Osteoblast (primary cell): ENCODE measurements at places on chromosomes 6 and 20. TPM values are rescaled to one million over a fixed set of nuclear protein-coding genes. Genes with fewer than 3 reads are reported as not detected.

DNA sequence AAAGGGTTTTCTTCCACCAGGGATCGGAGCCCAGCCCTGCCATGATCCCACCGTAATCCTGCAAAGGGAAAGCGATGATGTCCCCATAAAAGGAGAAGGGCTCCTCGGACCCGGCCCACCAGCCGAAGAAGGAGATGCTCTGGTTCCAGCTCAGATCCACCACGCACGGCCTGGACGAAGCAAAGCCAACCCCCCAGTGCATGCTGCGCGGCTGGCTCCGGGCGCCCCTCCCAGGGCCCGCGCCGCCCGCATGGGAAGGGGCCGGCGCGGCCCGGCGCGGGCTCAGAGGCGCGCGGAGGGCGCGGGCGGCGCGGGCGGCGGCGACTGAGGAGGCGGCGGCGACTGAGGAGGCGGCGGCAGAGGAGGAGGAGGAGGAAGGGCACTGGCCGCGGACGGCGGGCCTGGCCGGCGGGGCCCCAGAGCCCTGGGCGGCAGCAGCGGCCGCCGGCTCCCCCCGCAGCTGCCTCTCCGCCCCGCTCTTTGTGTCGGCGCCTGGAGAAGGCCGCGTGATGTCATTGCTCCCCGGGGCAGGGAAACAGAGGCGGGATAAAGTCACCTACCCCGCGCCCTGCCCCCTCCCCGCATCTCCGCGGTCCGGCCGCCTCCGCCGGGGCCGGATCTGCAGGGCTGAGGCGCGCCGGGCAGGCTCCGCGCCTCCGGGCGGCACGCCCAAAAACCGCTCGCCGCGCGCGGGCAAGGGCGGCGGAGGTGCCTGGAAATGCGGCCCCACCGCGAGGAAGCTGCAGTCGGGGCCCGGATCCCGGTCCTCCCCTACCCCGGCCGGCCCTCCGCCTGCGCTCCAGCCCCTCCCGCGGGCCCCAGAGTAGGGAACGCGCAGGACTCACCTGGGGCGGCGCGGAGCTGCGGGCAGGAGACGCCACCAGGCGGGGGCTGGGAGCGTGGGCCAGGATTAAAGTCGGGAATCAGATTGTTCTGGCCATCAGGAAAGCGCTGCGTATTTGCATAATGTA is at the start of gene FAXC:
FAXC (minus strand) TSS at position 504 of the 971 bp plus-strand sequence; CDS start at position 202, 302 bp downstream.
- no peak within 1 kb of the TSS for H3K27ac ChIP-seq
- peaks cover 7% of the 10 kb centered on the region for H3K27me3 ChIP-seq
- H3K4me3 ChIP-seq = peak within 1 kb of the TSS; percentile 71
- H3K36me3 ChIP-seq = no peaks in the 10 kb centered on the region
- DNase-seq = peak; percentile 86

DNA sequence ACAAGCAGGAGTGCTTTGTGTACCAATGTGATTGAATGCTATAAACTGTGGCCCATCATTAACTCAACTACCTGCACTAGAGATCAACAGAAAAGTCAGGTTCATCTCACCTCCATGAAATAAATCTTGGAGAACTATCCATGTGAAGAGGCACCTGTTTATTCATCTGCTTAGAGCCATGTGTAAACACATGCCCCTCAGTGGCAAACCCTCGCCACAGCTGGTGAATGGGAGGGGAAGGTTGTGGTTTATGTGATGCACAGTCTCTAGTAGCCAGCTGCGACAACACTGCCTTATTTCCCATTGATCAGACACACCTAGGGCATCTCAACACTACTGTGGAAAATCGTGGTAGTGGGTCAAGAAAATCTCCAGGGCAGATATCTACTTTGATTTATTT is 640.2 kb downstream of the PTPRT start:
- no peak overlapping the region for H3K4me3 ChIP-seq
- no peaks in the 10 kb centered on the region for H3K27me3 ChIP-seq
- no peaks in the 10 kb centered on the region for H3K36me3 ChIP-seq
- H3K4me1 ChIP-seq = no peaks in the 10 kb centered on the region

DNA sequence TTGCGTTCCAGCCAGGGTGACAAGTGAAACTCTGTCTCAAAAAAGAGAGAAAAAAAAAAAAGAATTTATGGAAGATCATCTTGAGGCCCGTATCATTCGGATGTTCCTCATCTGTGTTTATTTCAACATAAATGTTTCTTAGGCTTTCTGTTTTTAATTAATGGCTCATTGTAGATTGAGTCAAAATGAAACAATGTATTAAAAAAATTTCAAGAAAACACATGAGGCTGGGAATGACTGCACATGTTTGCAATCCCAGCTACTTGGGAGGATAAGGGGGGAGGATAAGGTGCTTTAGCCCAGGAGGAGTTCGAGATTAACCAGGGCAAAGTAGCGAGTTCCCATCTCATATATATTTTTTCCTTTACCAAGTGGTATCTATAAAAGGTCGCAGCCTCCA is 47.3 kb downstream of the ITCH start:
- no peak overlapping the region for H3K4me3 ChIP-seq
- H3K27me3 ChIP-seq = no peaks in the 10 kb centered on the region
- peaks cover 66% of the 10 kb centered on the region for H3K36me3 ChIP-seq
- H3K4me1 ChIP-seq = no peaks in the 10 kb centered on the region

DNA sequence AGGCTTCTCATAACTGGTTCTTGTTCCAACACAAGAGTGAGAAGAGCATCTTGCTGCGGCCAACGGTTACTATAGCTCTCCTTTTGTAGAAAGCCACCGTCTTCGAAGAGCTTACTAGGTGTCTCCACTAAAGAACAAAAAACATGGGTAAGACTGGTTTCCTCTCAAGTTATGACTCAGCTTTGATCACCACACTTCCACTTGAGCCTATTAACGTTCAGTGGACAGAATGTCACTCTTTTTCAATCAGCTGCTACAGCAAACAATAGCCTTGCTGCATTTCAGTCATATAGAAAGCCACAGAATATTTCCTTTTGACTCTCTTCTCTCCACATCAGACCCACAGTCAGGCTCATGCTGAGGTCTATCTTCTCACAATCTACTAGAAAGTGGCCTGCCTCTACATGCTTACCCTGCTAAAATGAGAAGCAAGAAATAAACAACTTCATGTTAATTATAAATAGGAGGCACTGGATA is 243.5 kb upstream of the PREP start:
- H3K4me1 ChIP-seq = no peaks in the 10 kb centered on the region
- DNase-seq = no peak

DNA sequence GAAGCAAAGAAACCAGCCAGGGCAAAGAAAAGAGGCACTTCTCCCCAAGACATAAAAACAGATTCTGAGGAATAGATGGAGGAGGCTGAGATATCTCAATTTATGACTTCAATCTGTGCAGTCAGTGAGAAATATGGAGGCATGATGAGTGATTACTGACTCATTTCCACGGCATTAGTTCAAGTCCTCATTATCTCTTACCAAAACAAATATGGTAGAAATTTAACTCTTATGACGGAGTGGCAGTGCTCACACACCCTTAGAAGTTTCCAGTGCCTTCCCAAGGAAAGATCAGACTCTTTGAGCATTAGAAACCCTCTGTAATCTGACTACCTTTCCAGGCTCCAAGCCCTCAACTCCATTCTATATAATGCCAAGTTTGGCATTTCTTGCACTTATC is 364.1 kb downstream of the ARHGAP18 start:
- no peaks in the 10 kb centered on the region for H3K36me3 ChIP-seq
- peak; percentile 48 for DNase-seq
- H3K4me1 ChIP-seq = peaks cover 12% of the 10 kb centered on the region
- H3K4me3 ChIP-seq = no peak overlapping the region

GRCh38 chr6:166318649-166319600 is 10.7 kb upstream of the PRR18 start:
- H3K27ac ChIP-seq = no peak overlapping the region
- no peak for DNase-seq
- H3K4me1 ChIP-seq = no peaks in the 10 kb centered on the region
- no peaks in the 10 kb centered on the region for H3K27me3 ChIP-seq

DNA sequence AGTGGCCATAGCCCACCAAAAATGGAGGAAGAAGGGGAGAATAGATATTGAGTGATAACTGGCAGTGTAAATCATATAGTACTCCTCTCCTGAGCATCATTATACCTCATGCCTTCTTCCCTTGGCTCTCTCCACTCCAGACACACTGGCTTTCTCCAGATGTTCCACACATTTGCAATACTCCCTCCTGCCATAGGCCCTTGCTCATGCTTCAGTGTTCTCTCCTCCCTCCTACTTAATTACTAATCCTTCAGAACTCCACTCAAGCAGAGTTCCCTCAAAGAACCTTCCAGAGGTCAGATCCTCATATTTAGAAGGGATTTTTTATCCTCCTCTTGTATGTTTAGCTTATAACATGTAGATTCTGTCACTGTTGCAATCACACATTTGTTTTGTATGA is 279.5 kb upstream of the SUPT3H start:
- no peaks in the 10 kb centered on the region for H3K36me3 ChIP-seq
- peak overlapping the region; percentile 97 for H3K27ac ChIP-seq
- H3K4me1 ChIP-seq = peaks cover 49% of the 10 kb centered on the region
- H3K4me3 ChIP-seq = no peak overlapping the region
- no peak for DNase-seq
- no peaks in the 10 kb centered on the region for H3K27me3 ChIP-seq

GRCh38 chr6:22147921-22148776 is 148.7 kb downstream of the PRL start:
- no peaks in the 10 kb centered on the region for H3K36me3 ChIP-seq
- H3K4me1 ChIP-seq = peaks cover 32% of the 10 kb centered on the region
- H3K27ac ChIP-seq = peak overlapping the region; percentile 48
- H3K4me3 ChIP-seq = peak overlapping the region; percentile 44
- DNase-seq = peak; percentile 86
- H3K27me3 ChIP-seq = no peaks in the 10 kb centered on the region

- H3K27ac ChIP-seq = no peak overlapping the region
- DNase-seq = no peak
- H3K4me1 ChIP-seq = no peaks in the 10 kb centered on the region
- H3K36me3 ChIP-seq = no peaks in the 10 kb centered on the region
- H3K4me3 ChIP-seq = no peak overlapping the region
These were observed 9.5 kb downstream of the PHACTR3 start for GRCh38 chr20:59613861-59614260.

GRCh38 chr6:23175391-23175790 is 606.0 kb downstream of the HDGFL1 start:
- H3K4me3 ChIP-seq = no peak overlapping the region
- peaks cover 30% of the 10 kb centered on the region for H3K4me1 ChIP-seq
- no peaks in the 10 kb centered on the region for H3K27me3 ChIP-seq

GRCh38 chr6:5997420-5997987 is 9.2 kb downstream of the NRN1 start:
- DNase-seq = peak; percentile 85
- no peaks in the 10 kb centered on the region for H3K36me3 ChIP-seq
- H3K4me1 ChIP-seq = peaks cover 11% of the 10 kb centered on the region
- peak overlapping the region; percentile 75 for H3K4me3 ChIP-seq
- H3K27ac ChIP-seq = peak overlapping the region; percentile 61

GRCh38 chr6:84568971-84569370 is 195.4 kb downstream of the TBX18 start:
- H3K4me1 ChIP-seq = no peaks in the 10 kb centered on the region
- H3K4me3 ChIP-seq = no peak overlapping the region
- no peak overlapping the region for H3K27ac ChIP-seq
- no peak for DNase-seq
- H3K36me3 ChIP-seq = no peaks in the 10 kb centered on the region

DNA sequence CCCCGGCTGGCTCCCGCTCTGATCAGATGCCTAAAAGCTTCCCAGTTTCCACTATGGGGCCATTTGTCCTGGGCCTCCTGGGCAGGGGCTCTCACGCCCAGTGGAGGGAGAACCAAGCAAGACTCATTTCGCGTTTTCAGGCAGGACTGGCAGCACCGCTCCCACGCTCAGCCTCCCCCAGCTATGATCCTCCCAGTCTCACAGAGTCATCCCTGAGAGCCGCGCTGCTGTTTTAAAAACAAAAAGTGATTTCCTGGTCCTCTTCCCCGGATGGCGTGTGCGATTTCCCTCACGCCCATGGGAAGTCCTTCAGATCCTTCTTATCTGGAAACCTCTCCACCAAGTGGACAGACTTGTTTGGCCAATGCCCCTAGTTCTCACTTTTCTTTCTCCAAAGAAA is at the start of gene ADGRF5:
ADGRF5 (minus strand) TSS at position 208 of the 400 bp plus-strand sequence. CDS start 15,176 bp downstream, outside the sequence.
- DNase-seq = no peak
- H3K4me1 ChIP-seq = peaks cover 8% of the 10 kb centered on the region
- H3K27ac ChIP-seq = no peak within 1 kb of the TSS
- no peaks in the 10 kb centered on the region for H3K27me3 ChIP-seq
- H3K36me3 ChIP-seq = no peaks in the 10 kb centered on the region

GRCh38 chr6:169589699-169590257 is 112.1 kb downstream of the WDR27 start:
- H3K4me3 ChIP-seq = peak overlapping the region; percentile 18
- no peak for DNase-seq
- H3K4me1 ChIP-seq = peaks cover 28% of the 10 kb centered on the region
- no peaks in the 10 kb centered on the region for H3K27me3 ChIP-seq
- H3K36me3 ChIP-seq = no peaks in the 10 kb centered on the region

DNA sequence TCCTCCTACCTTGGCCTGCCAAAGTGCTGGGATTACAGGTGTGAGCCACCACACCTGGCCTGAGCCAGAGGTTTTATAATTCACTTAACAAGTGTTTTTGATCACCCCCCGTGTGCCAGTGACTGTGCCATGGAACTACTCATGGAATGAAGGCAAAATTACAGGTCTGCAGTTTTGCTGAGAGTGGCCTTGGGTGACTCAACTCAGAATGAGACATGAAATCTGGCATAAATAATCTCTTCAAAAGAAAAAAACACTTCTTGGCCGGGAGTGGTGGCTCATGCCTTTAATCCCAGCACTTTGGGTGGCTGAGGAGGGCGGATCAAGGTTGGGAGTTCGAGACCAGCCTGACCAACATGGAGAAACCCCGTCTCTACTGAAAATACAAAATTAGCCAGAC is 166.9 kb upstream of the SALL4 start:
- no peaks in the 10 kb centered on the region for H3K27me3 ChIP-seq
- H3K36me3 ChIP-seq = no peaks in the 10 kb centered on the region
- no peak overlapping the region for H3K4me3 ChIP-seq
- no peaks in the 10 kb centered on the region for H3K4me1 ChIP-seq
- H3K27ac ChIP-seq = no peak overlapping the region

GRCh38 chr20:43903953-43904826 is 10.5 kb upstream of the TOX2 start:
- no peaks in the 10 kb centered on the region for H3K36me3 ChIP-seq
- DNase-seq = no peak
- H3K27ac ChIP-seq = no peak overlapping the region
- H3K4me1 ChIP-seq = peaks cover 4% of the 10 kb centered on the region

- no peaks in the 10 kb centered on the region for H3K36me3 ChIP-seq
- no peaks in the 10 kb centered on the region for H3K4me1 ChIP-seq
- no peaks in the 10 kb centered on the region for H3K27me3 ChIP-seq
These were observed 284.2 kb downstream of the LRFN2 start for GRCh38 chr6:40302856-40303454.

GRCh38 chr20:48156951-48157700 is 371.8 kb upstream of the SULF2 start:
- peaks cover 27% of the 10 kb centered on the region for H3K27me3 ChIP-seq
- no peaks in the 10 kb centered on the region for H3K4me1 ChIP-seq
- no peak overlapping the region for H3K4me3 ChIP-seq
- H3K36me3 ChIP-seq = no peaks in the 10 kb centered on the region

- H3K27ac ChIP-seq = no peak overlapping the region
- H3K4me3 ChIP-seq = no peak overlapping the region
- H3K4me1 ChIP-seq = peaks cover 8% of the 10 kb centered on the region
These were observed 17.4 kb upstream of the SDHAF4 start for GRCh38 chr6:70549327-70549726.

The MYCT1 gene
- total RNA-seq = 0.29 and 0.36 TPM in 2 replicates

The CGAS gene
- total RNA-seq = 5.9 and 6.2 TPM in 2 replicates

The LINC00237 gene
- total RNA-seq = not detected in 2 replicates

The ZSCAN23 gene
- 6.9 and 7.4 TPM in 2 replicates for total RNA-seq

The PCK1 gene
- total RNA-seq = not detected in 2 replicates

The OLIG3 gene
- not detected in 2 replicates for total RNA-seq

The LY6G5C gene
- total RNA-seq = 0.59 and 0.72 TPM in 2 replicates
